Stimulated activated CD4-positive, alpha-beta T cell treated with anti-CD3 and anti-CD28 coated beads, Interleukin-4, amount 100 ng/mL, for 4 hours (primary cell): ENCODE measurements at places on chromosomes 3 and 15.

DNA sequence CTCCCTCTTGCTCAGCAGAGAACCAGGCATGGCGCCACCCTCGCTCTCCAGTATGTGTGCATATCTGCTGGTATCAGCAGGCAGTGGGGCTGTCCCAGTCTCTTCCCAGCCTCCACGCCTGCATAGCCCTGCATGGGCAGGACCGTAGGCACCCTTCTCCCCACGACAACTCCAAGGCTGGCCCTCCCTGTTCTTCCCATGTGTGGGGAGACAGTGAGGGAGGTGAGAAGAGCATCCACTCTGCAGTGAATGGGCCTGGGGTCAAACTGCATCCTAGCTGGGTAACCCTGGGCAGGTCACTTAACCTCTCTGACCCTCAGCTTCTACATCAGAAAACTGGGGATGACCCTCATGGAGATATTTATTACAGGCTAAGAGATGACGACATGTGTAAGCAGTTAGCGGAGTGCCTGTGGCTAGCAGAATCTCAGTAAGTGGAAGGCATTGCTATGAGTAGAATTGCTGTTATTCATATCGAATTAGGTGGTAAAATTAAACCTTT lies 13.3 kb upstream of the SSUH2 start:
- no peak for DNase-seq

DNA sequence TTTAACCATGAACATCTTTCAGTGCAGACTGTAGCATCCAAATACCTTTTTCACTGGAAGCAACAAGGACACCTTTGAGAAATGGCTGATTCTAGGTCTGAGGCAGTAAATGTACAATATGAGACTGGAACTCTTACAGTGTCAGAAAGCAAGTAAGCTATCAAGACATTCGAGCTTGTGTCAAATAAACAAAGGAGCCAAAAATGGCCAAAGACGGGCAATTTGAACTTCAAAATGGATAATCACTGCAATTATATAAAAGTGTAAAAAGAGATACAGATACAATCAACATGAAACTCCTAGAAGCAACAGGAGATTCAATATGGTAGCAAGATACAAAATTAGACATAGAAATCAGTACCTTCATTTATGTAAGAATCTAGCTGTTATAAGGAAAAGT lies 138.5 kb upstream of the CCDC54 start:
- no peak for DNase-seq

DNA sequence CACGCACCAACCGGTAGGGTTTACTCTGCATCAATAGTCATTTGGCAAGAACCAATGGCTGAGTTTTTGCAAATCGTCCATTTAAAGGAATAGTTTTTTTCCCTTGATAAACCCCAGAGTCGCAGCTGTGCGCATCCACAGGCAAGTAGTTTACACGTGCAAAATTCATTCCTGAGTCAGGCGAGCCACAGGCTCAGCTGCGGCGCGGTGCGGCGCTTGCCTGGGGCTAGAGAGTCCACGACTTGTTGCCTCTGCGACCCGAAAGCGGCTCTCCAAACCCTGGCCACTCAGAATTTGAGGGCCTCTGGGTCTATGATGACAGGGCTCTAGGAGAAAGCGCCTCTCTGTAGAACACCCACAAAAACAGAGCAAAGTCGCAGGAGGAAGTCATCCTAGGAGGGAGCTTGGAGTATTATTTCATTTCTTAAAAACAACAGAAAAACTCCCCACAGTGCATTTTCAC lies 36.7 kb downstream of the ZIC4 start:
- DNase-seq = no peak

DNA sequence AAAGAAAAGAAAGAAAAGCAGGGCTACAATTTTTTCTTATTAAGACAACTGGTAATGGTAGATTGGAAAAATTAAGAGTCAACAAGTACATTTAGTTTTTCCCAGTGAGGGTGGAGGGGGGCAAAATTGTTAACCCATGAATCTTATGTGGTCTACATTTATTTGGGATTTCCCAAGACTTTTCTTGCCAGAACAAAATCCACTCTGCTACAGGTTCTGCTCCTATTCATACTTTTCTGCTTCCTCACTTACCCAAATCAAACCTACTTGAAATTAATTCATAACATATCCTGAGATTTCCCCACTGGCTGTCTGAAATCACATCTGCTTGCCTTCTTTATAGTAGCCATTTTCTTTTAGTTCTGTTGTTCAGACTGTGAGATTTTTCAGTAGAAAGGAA lies 41.1 kb downstream of the VGLL3 start:
- no peak for DNase-seq

GRCh38 chr15:37109872-37110572 lies 9.7 kb upstream of the MEIS2 start:
- no peak for DNase-seq

GRCh38 chr3:114879059-114880031 lies 267.7 kb downstream of the ZBTB20 start:
- DNase-seq = no peak

DNA sequence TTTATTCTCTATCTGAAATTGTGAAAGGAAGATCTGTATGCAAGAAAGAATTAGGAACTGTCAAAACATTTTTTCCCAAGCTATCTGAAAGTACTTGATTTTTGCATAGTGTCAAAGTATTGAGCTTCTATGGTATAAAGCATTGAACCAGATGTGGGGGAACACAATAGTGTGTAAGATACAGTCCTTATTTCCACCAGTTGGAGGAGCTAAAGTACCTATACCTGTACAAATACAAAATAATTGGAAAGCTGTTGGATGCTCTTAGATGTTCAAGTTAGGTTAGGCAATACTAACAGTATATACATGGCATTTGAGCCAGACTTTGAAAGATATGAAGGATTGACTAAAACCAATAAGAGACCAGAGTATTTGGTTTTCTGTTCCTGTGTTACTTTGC lies 148.4 kb downstream of the B3GALNT1 start:
- DNase-seq = no peak

- DNase-seq = peak; percentile 18
Measured at GRCh38 chr3:196969134-196969659, 564 bp upstream of the PIGZ start.

- no peak for DNase-seq
Measured at GRCh38 chr15:91887321-91887720, 33.8 kb downstream of the SLCO3A1 start.

DNA sequence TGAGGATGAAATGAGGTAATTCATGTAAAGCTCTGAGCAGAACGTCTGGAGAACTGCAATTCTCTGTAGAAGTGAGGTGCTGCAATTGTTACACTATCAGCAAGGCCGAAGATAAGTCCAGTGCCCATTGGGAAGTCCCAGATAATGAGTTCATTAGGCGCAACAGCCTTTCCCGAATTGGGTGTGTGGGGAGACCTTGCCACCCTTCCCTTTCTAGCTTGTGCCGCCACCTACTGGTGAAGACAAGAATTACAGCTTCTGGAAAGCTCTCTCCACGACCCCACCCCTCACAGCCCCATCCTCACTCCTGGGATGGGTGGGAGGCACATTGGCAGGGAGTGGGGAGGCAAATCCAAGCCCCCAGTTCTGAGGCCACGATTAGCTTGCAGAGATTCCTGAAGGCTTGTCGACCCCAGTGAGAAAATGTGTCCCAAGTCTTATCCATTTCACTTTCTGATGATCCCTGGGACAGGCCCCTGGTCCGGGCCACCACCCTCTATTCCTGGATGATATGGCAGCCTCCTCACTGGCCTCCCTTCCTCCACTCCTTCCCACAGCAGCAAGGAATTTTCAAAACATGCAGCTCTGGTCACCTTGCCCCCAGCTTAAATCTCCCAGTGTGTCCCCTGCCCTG lies 36.4 kb downstream of the FAM3D start:
- DNase-seq = peak; percentile 48

DNA sequence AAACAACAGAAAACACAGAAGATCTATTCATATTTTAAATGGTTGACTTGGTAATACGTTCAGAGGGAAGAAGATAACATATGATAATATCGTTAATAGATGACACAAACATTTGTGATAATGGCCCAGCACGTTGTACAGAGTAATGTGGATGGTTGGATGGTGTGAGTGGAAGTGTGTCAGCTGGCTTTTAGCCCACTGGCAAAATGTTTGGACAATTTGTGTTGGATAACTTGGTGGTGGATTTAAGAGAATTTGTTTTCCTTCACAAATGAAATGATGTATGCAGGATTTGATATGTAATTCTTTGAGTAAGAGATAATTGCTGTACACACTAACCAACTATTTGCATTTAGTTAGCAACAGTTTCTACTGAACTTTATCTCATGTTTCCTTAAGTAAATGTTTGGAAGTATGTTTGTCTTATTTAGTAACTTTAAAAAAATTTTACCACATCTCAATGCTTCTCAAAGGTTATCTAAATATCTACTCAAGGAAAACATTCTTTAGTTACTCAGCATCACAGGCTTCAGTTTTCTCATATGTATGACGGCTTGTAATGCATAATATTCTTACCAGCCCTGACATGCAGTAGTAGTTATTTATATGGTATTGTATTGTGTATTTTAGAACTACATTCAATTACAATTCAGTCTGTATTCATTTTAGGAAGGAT lies 328.5 kb upstream of the GOLIM4 start:
- DNase-seq = no peak

GRCh38 chr3:150544041-150544440 lies 2.3 kb downstream of the SERP1 start:
- no peak for DNase-seq

- DNase-seq = no peak
Measured at GRCh38 chr3:17800232-17800631, 57.8 kb upstream of the TBC1D5 start.

DNA sequence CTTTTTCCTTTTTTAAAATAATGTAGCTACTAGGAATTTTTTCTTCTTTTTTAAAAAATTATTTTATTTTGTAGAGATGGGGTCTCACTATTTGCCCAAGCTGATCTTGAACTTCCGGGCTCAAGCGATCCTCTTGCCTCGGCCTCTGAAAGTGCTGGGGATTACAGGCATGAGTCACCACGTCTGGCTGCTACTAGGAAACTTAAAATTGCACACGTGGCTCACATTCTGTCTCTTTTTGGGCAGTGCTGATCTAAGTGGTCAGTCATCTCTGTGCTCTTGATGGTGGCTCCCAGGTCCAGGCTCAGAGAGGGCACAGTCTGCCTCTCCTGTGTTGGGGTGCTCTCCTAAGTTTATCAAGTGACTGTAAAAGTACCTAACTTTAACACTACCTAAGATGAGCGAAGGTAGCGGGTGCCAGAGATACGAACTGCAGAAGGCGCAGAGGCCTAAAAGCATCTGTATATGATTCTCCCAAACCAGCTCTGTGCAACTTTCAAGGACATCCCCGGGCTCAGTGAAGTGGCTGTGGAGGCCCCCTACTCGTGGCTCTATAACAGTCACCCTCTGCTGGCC lies 52.9 kb upstream of the SEC13 start:
- DNase-seq = no peak

DNA sequence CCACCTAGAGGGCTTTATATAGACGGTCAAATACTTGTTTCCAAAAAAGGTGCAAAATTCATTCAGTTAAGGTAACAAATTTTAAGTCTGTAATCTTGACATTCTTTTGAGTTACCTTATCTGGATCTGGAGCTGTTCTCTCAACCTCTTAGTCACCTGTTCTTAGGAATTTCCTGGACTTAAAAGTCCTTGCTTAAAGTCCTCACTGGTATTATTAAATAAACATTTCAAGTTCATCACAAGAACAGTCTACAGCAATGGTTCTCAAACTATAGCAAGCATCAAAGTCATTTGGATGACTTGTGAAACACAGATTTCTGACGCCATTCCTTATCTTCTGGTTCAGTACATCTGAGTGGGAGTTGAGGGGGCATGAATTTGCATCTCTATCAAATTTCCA lies 122.9 kb upstream of the GOLIM4 start:
- DNase-seq = no peak

- DNase-seq = no peak
Measured at GRCh38 chr3:19347671-19348070, 199.4 kb downstream of the KCNH8 start.

GRCh38 chr3:136984837-136985236 lies 27.1 kb downstream of the IL20RB start:
- DNase-seq = no peak

DNA sequence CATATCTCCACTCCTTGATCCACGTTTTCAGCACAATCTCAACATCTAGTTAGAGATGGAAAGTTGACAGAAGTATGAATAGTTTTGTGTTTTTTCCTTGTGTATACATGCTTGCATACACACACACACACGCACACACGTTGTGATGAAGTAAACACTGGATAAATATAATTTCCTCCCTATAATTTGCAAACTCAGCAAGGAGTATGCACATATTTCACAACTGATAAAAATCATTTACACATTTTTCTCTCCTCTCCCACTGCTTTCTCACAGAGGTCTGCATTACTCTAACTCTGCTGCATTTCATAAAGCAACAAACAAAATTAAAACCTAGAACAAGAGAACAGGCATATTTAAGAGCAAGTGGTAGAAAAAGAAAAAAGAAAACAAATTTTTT lies 320.9 kb downstream of the ERC2 start:
- no peak for DNase-seq

DNA sequence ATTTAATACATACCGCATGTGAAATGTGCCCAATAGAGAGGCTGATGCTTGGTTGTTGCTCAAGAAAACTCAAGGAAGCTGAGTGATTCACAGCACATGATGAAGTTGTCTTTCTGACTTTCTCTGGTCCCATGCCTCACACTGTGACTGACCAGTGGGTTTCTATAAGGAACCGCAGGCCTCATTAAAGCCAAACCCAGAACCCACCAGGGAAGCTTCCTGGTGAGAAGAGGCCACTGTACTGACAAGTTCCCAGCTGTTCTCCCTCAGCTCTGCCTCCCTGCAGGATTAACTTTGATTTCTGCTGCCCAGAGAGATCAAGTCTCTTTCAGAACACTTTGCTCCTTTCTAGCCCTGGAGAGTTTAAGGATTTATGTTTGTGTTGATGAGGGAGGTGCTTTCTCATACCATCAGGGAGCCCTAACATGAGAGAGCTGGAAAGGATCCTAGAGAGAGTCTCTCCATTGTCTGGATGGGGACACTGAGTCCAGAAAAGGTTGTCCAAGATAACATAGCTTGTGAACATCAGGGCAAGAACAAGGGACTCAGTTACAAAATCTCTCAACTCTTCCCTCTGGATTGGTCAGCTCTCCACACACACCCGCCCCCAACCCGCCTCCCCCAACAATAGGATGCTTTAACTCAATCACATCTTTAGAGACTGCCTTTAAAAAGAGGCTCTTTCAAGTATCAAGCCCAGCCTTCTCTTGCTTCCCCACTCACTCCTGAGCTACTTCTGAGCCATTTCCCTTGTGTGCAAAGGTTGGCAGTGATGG lies 303.2 kb upstream of the TLE3 start:
- DNase-seq = no peak

- no peak for DNase-seq
Measured at GRCh38 chr3:43255662-43256061, 30.7 kb upstream of the SNRK start.
